ENCODE measurements at places on chromosomes 2 and 18.

DNA sequence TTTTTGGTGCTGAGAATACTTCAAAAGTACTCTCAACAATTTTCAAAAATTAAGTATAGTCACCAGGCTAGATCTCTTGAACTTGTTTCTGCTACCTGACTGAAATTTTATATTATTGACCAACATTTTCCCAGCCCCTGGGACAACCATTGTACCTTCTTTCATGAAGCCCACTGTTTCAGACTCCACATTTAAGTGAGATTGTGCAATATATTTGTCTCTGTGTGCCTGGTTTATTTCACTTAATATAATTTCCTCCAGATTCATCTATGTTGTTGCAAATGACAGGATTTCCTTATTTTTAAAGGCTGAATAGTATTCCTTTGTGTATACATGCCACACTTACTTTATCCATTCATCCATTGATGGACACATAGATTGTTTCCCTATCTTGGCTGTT lies 354.2 kb upstream of the VRK2 start:
- DNase-seq = no peak

GRCh38 chr18:2218101-2218500 lies 353.2 kb downstream of the METTL4 start:
- no peak for DNase-seq

DNA sequence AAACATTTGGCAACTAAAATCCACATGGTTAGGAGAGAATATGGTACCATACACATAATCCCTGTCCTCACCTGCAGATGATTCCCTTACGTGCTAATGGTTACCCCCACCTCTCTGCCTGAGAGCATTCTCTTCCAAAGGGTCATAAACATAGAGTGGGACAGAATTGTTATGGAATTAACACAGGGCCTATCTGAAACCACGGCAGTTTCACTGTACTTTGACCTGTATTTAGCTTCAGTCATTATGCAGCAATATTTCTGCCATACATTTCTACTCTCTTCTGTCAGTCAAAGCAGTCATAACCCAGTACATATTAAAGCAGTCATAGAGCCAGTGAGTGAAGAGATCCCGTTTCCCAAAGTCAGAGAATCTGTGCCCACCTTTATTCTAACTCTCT lies 1128.9 kb upstream of the NXPH2 start:
- no peak for DNase-seq

DNA sequence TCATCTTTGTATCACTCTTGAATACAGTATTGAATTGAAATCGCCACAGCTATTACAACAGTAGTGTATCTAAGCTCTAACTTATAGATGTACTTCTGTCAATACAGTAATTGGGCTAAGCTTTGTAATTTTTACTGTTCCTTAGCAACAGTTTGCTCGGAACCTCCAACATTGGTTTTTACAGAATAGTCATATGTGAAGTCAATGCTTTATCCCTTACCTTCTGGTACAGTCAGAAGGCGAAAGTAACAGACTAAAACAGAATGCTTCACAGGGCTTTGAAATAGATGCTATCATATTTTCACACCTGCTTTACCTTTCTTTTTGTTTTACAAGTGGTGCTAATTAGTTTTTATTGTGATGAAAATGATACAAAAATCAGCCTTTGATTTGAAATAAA lies 46.9 kb upstream of the CYP20A1 start:
- DNase-seq = no peak

DNA sequence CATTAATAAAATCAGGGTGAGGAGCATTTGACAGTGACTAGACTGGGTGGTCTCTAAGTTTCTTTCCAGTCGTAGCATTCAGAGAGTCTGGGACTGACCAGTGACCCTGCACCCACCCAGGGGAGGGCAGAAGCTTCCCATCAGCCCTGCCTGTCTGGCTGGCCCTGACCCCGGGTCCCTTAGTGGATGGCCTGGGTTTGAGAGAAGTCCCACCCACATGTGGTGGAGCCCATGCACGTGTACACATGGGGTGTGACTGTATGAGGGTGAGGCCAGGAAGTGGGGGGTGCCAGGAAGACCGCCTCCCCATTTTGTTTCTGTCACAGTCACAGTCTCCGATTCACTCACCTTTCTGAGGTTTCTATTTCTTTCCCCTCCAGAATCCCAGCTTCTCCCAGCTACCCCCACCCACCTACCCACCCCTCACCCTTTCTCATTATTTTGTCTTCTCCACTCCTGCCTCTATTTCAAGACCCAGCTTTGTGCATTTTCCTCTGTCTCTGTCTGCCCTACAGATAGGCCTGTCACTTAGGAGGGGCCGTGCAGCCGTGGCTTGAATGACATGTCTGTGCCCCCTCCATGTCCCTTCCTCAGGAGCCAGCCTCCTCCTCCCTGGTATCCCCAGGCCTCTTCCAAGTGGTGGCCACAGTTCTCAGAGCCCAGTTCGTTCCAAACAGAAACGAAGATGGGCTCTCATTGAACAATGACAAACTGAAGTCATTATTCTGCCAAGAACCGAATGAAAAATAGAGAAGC lies 13.6 kb downstream of the CIB4 start:
- no peak for DNase-seq

GRCh38 chr18:1062588-1062987 lies 157.9 kb downstream of the ADCYAP1 start:
- no peak for DNase-seq

GRCh38 chr2:101758001-101758400 lies 60.5 kb downstream of the MAP4K4 start:
- no peak for DNase-seq

GRCh38 chr18:7367336-7367735 lies 136.4 kb downstream of the LRRC30 start:
- no peak for DNase-seq

DNA sequence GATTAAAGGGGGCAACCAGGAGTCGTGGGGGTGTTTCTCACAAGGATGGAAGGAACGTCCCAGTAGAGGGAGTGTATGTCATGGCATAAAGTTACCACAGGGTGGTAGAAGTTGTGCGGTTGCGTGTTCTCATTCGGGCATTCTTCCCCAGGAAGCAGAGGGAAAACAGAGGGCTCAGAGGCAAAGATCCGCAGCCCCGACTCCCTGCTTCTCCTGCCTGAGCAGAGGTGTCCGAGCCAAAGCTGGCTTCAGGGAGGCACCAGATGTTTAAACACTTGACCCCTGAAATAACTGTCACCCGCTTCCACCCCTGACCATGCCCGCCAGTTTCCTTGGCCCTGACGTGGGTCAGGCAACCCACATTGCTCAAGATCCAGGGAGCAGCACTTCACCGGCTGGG lies 83.7 kb downstream of the EN1 start:
- DNase-seq = no peak

- no peak for DNase-seq
Measured at GRCh38 chr2:113829761-113830160, 60.1 kb upstream of the ACTR3 start.

GRCh38 chr18:33670029-33670428 lies 92.0 kb downstream of the ASXL3 start:
- DNase-seq = no peak

GRCh38 chr2:9214873-9215272 lies 8.3 kb downstream of the ASAP2 start:
- DNase-seq = no peak

Data from stimulated activated CD4-positive, alpha-beta T cell treated with anti-CD3 and anti-CD28 coated beads, Interleukin-12 subunit alpha, Interleukin-12 subunit beta, amount 100 ng/mL, for 4 hours (primary cell).